ENCODE measurements at places on chromosomes 16 and 17.

GRCh38 chr17:34652021-34652555 lies 72.7 kb downstream of the TMEM132E start:
- DNase-seq: no peak

DNA sequence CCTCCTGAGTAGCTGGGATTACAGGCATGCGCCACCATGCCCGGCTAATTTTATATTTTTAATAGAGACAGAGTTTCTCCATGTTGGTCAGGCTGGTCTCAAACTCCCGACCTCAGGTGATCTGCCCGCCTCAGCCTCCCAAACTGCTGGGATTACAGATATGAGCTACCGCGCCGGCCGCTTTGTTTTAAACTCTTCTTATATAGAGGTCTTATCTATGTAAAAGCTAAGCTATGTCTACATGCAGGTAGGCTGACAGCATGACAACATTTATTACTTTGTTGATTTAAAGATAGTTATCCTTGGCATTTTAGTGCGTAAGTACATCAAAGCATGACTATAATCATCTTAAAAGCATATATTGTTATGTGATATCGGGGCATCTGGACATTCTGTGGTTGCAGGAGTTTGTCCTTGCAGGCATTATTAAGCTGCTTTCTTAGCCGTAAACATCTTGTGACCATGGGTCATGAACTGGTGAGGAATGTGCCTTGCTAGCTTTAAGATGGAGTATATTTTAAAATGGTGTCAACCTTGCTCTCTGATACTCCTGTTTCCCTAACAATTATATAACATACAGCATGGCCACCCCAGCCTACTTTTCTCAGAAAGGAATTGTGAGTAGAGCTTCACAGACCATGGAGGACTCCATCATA lies 45.8 kb upstream of the TAOK1 start:
- DNase-seq: no peak

DNA sequence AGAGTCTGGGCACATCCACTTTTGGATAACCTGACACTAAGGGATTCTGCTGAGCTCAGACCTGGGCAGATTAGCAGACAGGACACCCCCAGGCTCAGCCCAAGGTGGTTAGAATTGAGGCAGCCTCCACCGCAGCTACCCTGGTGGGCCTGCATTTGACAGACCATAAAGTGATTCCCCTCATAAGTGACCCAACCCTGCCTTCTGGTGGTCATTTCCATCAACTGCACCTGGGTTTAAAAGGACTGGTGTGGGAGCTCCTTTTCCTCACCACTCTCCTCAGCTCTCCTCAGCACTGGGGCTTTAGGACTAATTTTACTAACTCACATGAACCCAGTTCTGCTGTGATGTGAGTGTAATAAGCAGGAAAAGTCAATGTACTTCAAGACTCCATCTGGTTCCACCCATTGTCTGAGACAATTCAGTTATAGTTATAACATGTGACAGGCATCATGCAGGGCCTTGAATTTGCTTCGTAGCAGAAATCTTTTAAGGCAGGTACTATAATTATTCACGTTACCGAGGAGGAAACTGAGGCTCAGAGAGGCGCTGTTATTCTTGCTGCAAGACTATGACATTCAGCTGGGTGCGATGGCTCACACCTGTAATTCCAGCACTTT lies 42.5 kb downstream of the MYH3 start:
- DNase-seq: peak; percentile 26

GRCh38 chr17:19015428-19015827 lies 10.9 kb upstream of the FAM83G start:
- no peak for DNase-seq

DNA sequence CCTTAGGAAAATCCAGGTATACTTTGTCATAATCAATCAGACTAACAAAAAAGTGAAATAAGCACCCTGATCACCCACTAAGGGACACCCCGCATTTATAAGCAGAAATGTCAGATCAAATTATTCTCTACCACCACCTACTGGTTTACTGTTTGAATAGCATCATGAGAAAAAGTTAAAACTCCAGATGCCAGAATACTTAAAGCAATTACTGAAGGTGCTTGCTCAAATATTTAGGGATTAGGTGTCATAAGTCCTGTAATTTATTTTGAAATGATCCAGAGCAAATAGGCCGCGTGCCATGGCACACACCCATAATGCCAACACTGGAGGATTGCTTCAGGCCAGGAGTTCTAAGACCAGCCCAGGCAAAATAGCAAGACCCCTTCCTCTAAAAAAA lies 2.3 kb downstream of the TOP2A start:
- DNase-seq: no peak

Data from activated naive CD8-positive, alpha-beta T cell treated with anti-CD3 and anti-CD28 coated beads for 36 hours (primary cell).